ENCODE measurements at places on chromosomes 1 and 21. TPM values are rescaled to one million over a fixed set of nuclear protein-coding genes. Genes with fewer than 3 reads are reported as not detected.

- H3K4me3 ChIP-seq: no peak overlapping the region
- no peaks in the 10 kb centered on the region for H3K36me3 ChIP-seq
- peak overlapping the region; percentile 18 for H3K27ac ChIP-seq
- H3K4me1 ChIP-seq: peaks cover 58% of the 10 kb centered on the region
These were observed 13.5 kb downstream of the SLC2A1 start for GRCh38 chr1:42945164-42945563.

- no peak overlapping the region for H3K27ac ChIP-seq
- no peak for DNase-seq
- H3K4me1 ChIP-seq: peaks cover 6% of the 10 kb centered on the region
- no peaks in the 10 kb centered on the region for H3K27me3 ChIP-seq
- no peak overlapping the region for H3K4me3 ChIP-seq
These were observed 68.3 kb downstream of the TCP10L start for GRCh38 chr21:32516756-32517649.

DNA sequence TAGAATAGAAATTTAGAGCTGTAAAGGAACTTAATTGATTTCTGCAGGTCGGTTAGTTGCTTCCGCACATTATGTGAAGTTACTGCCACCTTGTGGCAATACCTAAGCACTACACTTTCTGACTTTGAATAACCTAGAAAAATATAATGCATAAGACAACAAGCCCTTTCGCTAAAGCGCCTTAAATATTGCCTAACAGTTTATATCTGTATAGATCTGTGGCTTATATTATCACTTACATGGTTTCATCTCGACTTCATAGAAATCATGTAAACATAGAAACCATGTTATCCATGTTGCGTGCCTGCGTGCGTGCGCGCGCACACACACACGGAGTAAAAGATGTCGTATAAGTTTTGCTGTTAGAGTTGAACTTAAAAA, 10.9 kb upstream of the IFI16 start:
- peak overlapping the region; percentile 39 for H3K4me3 ChIP-seq
- no peak overlapping the region for H3K27ac ChIP-seq
- no peaks in the 10 kb centered on the region for H3K36me3 ChIP-seq
- H3K27me3 ChIP-seq: peaks cover 7% of the 10 kb centered on the region

GRCh38 chr1:12215118-12215961, 14.5 kb upstream of the VPS13D start:
- DNase-seq: no peak
- no peak overlapping the region for H3K4me3 ChIP-seq
- no peaks in the 10 kb centered on the region for H3K27me3 ChIP-seq

DNA sequence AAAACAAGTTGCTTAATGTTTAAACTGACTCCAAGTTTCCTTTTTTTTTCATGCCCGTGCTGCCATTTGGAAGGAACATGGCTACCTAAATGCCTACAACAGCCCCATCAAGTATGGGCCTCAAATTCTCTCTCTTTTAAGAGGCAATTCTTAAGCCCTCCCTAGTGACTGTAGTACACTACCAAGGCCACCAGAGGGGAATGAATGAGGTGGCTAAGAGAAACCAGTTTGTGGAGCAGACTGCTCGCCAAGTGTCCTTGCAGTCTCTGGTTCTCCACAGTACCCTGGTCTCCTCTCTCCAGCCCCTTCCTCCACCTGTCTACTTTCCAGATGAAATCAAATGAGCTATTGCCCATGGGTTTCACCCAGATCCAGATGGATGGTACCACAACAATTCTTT, 1809.6 kb downstream of the BRINP3 start:
- no peaks in the 10 kb centered on the region for H3K36me3 ChIP-seq
- H3K4me1 ChIP-seq: no peaks in the 10 kb centered on the region
- H3K27me3 ChIP-seq: no peaks in the 10 kb centered on the region
- H3K4me3 ChIP-seq: no peak overlapping the region

- H3K27me3 ChIP-seq: peaks cover 2% of the 10 kb centered on the region
- H3K4me3 ChIP-seq: no peak overlapping the region
- no peaks in the 10 kb centered on the region for H3K36me3 ChIP-seq
- no peak for DNase-seq
- no peak overlapping the region for H3K27ac ChIP-seq
These were observed 11.8 kb downstream of the PDPN start for GRCh38 chr1:13595411-13595810.

- H3K4me1 ChIP-seq: no peaks in the 10 kb centered on the region
- no peak for DNase-seq
- H3K36me3 ChIP-seq: no peaks in the 10 kb centered on the region
- H3K27me3 ChIP-seq: no peaks in the 10 kb centered on the region
- H3K27ac ChIP-seq: no peak overlapping the region
- no peak overlapping the region for H3K4me3 ChIP-seq
These were observed 2.7 kb downstream of the PTGFR start for GRCh38 chr1:78493451-78493850.

DNA sequence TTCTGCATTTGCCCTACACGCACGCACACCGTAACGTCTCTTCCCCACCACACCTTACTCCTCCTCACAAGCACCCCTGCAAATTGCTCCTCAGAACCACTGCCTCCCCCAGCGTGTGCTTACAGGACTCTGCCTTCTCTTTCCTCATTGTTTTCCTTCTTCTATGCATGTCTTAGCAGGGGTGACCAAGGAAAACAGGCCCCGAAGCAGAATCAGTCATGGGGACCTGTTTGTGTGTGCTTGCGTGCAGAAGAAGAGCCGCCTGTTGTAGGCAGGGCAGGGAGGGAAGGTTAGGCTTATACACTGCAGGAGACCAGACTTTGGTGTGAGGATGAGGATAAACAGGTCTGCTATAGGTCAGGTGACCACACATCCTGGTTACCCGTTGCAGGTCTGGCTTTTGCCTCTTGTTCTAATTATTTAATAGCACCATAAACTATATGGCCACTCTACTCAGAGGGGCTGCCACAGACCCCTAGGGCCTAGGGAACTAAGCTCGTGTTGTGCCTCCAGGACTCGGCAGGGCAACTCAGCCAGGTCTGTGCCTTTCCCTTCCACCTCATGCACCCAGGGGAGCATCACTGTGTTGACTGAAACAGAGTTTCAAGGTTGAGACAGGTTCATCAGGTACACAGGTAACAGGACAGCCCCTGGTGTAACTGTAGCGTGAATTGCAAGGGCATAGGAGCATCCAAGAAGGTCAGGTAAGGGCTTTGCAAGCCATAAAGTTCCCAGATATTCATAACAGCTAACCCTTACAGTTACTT, 60.8 kb upstream of the EPS8L3 start:
- no peaks in the 10 kb centered on the region for H3K36me3 ChIP-seq
- H3K27me3 ChIP-seq: no peaks in the 10 kb centered on the region
- DNase-seq: no peak
- H3K27ac ChIP-seq: peak overlapping the region; percentile 98
- H3K4me1 ChIP-seq: peaks cover 61% of the 10 kb centered on the region

DNA sequence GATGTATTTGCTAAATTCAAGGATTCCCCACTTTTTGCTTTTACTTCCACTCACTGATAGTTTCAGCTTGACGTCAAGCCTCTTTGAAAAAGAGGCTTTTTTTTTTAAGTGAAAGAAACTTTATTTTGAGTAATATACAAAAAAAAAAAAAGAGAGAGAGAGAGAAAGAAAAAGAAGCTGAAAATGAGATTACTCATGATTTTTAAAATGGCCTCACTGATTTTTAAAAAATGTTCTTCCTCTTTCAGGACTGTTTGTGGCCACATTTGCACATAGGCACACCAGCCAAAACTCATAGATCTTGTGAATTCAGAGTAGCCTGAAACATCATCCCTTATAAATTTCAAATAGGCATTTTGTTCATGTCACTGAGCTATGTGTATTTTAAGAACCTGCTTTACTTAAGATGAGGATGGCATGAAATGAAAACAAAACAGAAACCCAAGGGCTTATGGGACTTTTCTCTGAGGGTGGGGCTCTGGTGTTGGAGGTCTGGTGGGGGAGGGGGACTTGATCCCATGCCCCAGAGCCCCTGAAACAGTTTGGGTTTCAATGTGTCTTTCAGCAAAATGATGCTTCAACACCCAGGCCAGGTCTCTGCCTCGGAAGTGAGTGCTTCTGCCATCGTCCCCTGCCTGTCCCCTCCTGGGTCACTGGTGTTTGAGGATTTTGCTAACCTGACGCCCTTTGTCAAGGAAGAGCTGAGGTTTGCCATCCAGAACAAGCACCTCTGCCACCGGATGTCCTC, 6.1 kb downstream of the ATF3 start:
- peaks cover 5% of the 10 kb centered on the region for H3K4me1 ChIP-seq
- no peaks in the 10 kb centered on the region for H3K27me3 ChIP-seq
- no peak for DNase-seq

GRCh38 chr21:44927259-44927586, 6.5 kb upstream of the ITGB2 start:
- H3K36me3 ChIP-seq: no peaks in the 10 kb centered on the region
- H3K27me3 ChIP-seq: no peaks in the 10 kb centered on the region
- H3K4me1 ChIP-seq: peaks cover 27% of the 10 kb centered on the region
- no peak overlapping the region for H3K4me3 ChIP-seq
- H3K27ac ChIP-seq: peak overlapping the region; percentile 66
- DNase-seq: no peak

RCOR3 gene
- total RNA-seq: 40.4 TPM

HSF2BP gene
- 4.2 TPM for total RNA-seq

TDRD5 gene
- 2.4 TPM for total RNA-seq

Measured in Panc1 (cell line).